Left cardiac atrium (tissue), 4 donors: ENCODE measurements at places on chromosomes 13 and 19.
A peak's percentile ranks its signal among the peaks of the same experiment; 100 is the strongest.

DNA sequence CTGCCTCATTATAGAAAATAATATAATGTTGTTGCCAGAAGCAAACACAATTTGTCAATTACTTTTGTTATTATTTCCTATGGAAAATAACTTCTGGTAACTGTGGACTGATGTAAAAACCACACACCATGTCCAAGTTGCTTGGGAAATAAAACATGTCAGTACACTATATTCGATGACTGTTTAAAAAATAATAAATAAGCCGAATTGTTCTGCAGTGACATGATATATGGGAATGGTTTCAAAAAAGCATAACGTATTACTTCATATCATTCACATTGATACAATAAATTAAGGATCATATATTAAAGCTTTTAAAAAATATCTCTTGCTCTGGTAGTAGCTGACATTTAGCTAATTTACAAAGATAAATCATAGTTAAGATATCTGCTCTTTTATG, 2062.1 kb downstream of the PCDH9 start:
- DNase-seq: no peak

- DNase-seq: no peak
Observed at GRCh38 chr13:44273991-44274770, 99.4 kb upstream of the SERP2 start.

DNA sequence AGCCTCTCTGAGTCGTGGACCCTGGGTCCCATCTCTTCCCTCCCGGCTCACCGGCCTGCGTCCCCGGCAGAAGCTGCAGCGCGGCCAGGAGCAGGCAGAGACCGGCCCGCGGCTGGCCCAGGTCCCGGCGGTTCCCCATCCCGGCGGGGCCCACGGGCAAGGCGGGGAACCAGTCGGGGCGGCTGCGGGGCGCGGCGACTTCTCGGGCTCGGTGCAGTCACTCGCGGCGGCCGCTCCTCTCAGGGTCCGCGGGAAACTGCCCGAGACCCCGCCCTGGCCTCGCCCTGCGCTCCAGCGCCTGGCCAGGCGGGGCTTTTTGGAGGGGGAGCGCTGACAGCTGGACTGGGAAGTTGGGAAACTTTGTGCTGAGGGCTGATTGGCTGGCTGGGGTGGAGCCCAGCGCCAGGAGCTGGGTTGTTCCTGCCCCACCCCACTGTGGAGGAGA, at the start of gene COL5A3:
Gene COL5A3 (minus strand): TSS at position 258 of the 445 bp plus-strand sequence. CDS start 119 bp downstream, at position 139.
- peak; percentile 77 for DNase-seq

GRCh38 chr19:19034204-19034624, 811 bp downstream of the ARMC6 start:
- DNase-seq: peak; percentile 60

- no peak for DNase-seq
Observed at GRCh38 chr13:94641409-94641941, 39.8 kb downstream of the GPR180 start.

GRCh38 chr13:109999659-110000533, 213.5 kb upstream of the IRS2 start:
- no peak for DNase-seq

DNA sequence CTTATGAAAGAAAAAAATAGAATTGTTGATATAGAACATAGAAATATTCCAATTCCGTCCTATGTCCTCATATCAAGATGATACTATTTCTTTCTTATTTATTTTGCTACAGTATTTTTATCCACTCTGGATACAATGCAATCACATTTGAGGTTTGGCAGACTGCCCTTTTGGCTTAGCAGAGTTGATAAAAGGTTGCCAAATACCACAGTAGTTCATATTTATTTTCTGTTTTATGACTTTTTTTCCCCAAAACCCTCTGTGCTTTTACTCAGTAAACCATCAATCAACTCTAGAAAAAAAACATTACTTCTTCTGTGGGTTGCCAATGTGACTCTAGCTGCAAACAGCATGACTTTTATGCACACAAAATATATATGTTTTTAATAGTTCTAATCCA, 424.5 kb downstream of the PCDH9 start:
- DNase-seq: no peak

GRCh38 chr13:48888613-48889012, 87.1 kb upstream of the FNDC3A start:
- DNase-seq: no peak

- no peak for DNase-seq
Observed at GRCh38 chr13:76223999-76224398, 587.9 kb downstream of the LMO7 start.

DNA sequence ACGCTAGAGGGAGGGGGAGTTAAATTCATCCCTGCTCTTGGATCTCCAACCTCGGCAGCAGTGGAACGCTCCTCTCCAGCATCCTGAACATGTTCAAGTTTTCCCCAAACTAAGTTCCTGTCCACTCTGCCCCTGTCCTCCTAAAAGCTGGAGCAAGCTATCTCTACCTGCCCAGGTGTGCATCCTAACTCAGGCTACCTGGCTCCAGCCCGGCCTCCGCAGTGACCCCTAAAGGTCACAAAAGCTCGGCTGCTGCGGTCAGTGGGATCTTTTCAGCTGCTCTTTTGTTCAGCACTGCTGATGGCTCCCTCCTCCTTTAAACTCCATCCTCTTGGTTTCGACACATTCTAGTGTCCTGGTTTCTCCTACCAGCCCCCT, 1.4 kb downstream of the DCUN1D2 start:
- no peak for DNase-seq

- DNase-seq: no peak
Observed at GRCh38 chr13:36885901-36886300, 34.1 kb downstream of the SMAD9 start.

- DNase-seq: no peak
Observed at GRCh38 chr13:77456271-77456670, 79.2 kb upstream of the SCEL start.

GRCh38 chr19:14577264-14577663, 5.4 kb upstream of the NDUFB7 start:
- no peak for DNase-seq

GRCh38 chr13:50918567-50918966, 9.0 kb downstream of the RNASEH2B start:
- no peak for DNase-seq

- DNase-seq: no peak
Observed at GRCh38 chr19:447064-447426, 13.8 kb downstream of the SHC2 start.

DNA sequence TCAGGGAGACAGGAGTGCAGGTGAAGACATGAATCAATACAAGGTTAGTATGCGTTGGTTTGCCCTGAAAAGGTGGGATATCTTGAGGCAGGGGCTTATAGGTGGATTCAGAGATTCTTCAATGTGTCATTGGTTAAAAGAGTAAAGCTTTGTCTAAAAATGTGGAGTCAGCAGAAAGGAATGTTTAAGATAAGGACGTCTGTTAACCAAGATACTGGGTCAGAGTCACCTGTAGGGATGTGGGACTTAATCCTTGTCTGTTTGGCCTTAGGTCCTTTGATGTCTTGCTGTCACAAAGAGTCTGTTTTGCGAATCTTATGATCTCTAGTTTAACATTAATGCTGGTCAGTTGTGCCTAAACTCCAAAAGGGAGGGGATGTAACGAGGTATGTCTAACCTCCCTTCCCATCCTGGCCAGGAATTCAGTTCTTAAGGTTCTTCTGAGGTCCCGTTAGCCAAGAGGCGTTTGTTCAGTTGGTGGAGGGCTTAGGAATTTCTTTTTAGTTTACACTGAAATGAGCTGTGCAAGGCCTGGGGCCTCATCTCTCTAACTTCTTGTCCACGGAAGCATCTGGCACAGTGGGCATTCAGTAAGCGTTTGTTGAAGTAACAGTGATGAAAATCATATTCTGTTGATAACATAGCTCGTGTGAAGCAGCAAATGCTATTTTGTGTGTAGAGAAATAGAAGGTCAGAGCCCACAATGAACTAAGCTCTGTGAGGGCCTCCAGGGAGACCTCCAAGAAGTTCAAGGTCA, 96.2 kb upstream of the RNF113B start:
- no peak for DNase-seq

DNA sequence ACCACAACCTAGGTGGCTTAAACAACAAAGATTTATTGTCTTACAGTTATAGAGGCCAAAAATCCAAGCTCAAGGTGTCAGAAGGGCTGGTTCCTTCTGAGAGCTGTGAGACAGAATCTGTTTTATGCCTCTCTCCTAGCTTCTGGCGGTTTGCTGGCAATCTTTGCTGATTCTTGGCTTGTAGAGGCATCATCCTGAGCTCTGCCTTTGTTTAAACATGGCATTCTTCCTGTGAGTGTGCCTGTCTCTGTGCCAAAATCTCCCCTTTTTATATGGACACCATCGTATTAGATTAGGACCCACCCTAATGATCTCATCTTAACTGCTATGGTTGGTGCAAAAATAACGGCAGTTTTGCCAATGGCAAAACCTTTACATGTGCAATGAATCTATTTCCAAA, 169.1 kb downstream of the CACNA1A start:
- no peak for DNase-seq

DNA sequence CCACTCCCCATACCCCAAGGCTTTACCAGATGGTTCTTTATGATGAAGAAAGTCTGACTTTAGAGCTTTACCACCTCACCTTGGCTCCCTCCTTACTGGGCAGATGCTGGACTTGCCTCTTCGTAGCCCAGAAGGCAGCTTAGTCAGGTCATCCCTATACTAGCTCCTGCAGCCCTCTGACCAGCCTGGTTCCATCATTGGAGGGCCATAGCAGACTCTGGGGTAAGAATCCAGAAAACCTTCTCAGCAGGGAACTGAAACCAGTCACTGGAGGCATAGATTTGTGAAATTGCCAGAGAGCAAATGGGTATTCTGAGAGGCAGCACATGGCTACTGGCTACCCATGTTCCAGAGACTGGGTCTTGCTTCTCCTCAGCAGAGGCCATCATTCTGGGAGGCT, 21.8 kb upstream of the ZNF492 start:
- DNase-seq: no peak

DNA sequence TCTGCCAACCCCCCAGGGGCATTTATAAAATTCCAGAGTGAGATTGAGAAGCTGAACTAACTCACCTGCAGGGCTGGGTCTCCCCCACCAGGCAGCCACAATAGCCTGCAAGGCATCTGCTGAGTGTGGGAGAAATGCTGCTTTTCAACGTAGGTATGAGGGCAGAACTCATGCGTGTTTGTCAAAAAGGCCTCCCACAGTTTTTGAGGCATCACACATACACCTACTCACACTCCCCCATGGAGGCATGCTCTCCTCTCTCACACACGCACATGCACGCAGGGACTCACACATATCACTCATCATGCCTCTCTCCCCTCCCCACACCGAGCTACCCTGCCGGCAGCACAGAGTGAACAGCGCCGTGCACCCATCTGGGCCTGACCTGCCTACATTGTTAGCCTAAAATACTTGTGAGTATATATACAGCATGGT, 390.5 kb downstream of the FGF9 start:
- no peak for DNase-seq

DNA sequence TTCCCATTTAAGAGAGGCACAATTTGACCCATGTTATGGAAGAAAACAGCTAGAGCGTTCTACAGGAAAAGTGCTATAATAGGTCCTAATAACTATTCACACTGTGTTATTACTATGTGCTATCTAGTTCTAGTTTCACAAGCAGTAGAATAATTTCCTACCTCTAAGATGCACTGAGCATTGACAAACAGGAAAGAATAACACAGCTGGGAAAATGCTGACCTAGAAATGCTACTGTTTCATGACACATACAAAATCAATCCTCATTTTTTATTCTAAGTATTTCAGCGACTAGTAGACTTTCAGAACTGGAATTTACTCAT, 259.5 kb downstream of the ITGBL1 start:
- DNase-seq: no peak

DNA sequence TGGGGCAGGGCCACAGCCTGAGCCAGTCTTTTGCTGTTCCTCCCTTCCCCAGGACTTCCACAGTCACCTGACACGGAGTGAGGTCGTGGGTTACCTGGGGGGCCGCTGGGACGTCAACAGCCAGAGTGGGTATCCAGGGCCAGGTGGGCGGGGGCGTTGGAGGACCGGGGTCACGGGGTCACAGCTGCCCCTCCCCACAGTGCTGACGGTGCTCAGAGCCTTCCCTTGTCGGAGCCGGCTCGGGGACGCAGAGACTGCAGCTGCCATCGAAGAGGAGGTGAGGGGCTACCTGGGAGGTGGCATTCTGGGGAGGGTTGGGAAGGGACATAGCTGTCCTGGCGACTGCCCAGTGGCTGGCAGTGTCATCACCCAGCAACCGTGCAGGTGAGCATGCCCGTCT, 11.5 kb downstream of the MPND start:
- DNase-seq: no peak

GRCh38 chr19:48683349-48683748, 10.5 kb upstream of the NTN5 start:
- DNase-seq: peak; percentile 73

DNA sequence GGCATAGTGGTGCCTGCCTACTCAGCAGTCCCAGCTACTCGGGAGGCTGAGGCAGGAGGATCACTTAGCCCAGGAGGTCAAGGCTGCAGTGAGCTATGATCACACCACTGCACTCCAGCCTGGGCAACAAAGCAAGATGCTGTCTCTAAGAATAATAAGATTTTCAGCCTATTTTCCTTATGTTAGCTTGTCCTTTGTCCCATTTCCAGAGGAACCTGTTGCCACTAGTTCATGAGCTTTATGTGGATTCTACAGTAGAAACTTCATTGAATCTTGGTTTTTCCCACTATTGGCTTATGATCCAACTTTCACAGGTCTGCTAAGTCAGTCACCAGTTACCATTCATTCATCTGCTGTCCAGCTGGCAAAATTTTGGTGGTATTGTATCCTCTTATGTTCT, 18.2 kb downstream of the FFAR2 start:
- DNase-seq: no peak

DNA sequence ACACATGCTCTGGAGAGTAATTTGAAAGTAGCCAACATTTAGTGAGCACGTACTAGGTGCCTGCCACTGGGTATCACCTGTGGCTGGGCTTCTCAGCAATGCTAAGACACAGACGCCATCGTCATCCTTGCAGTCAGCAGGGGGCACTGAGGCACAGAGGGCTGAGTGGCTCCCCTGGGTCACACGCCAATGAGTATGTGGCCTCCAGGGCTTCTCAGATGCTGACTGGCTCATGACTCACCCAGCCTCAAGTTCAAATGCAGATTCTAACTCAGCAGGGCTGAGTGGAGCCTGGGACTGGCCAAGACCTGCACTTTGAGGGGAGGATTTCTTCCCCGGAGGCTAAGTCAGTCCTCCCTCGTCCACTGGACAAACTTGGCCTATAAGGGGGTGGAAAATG, 115.1 kb upstream of the CACNA1A start:
- DNase-seq: no peak
